Muscle of arm (tissue), 14 donors: ENCODE measurements at places on chromosomes 7 and 10. TPM values are rescaled to one million over a fixed set of nuclear protein-coding genes. Genes with fewer than 3 reads are reported as not detected.
A peak's percentile ranks its signal among the peaks of the same experiment; 100 is the strongest.

EZH2 gene
- polyA plus RNA-seq, result 21.3 TPM

EN2 gene
- 0.37 TPM for polyA plus RNA-seq

PAPOLB gene
- not detected for polyA plus RNA-seq

GRM3 gene
- 0.11 TPM for polyA plus RNA-seq

JCAD gene
- 30.8 TPM for polyA plus RNA-seq

NCF1 gene
- polyA plus RNA-seq, result 1.3 TPM

- no peak for DNase-seq
Measured at GRCh38 chr7:7673240-7673550, 32.6 kb downstream of the UMAD1 start.

DNA sequence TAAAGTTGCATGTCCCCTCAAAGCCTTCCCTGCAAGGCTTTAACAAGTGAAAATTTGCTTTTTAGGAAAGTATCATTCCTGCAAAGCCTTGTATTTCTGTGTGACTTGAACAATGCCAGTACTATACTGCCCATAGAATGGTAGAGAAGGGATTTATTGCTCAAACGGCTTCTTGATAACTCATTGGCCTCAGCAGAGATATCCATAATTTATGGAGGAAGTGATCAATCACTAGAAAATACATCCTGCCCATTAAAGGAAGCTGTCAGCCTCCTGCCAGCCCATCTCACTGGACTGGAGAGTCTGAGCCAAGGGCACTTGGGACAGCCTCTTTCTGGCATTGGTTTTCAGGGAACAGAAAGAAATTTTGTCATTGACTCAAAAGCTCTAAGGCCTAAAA lies 152.6 kb downstream of the XPNPEP1 start:
- no peak for DNase-seq

- DNase-seq, result no peak
Measured at GRCh38 chr10:106992055-106992454, 172.5 kb downstream of the SORCS1 start.

DNA sequence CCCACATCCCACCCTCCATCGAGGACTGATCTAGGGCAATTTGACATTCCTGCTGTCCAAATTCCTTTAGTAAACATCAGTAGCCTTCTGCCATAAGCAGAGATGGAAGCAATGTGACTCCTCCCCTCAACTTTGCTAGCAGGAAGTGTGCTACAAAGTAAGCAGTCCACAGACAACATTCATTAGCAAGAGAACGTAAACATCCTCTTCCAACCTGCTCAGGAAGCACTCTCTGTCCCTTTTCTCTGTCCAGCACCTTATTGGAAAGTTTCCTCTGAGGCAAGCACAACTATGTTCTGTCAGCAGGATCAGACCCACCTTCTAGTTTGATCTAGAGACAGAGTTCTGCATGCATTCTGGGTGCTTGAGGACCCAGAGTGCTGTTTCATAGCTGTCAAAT lies 48.1 kb upstream of the LRGUK start:
- no peak for DNase-seq

DNA sequence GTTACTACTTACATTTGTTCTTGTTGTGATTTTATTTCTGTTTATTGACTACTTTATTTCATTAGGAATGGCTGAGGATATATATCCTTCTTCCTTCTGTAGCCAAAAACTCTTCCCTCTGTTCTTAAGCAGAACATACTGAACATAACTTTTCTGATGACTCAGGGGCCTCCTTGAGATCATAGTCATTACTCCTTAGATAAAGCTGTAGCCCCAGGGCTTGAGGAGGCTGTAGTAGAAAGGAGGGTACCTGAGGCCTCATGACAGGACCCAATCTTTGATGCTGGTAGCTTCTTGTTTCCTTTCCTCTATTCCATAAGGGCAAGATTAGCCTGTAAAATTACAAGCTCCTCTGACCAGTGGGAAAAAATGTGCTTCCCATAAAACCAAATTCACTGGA lies 41.2 kb upstream of the FGFR2 start:
- DNase-seq, result no peak

DNA sequence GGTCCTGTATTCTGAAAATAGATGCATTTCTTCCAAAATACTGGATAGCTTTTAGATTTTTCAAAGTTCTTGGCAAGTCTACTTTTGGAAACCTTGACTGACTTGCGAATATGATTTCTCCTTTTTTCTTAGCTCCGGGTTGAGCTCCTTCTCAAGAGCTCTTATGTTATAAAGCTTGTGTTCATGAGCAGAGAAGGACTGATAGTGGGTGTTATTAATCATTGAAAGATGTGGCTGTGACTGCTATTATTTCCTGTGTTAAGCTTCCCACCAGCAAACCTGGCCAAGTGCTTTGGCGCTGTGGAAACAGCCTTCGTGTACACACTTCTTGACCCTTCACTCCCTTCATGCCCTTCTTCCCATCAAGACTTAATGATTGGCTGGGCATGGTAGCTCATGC lies 98.2 kb downstream of the KIAA1217 start:
- no peak for DNase-seq

GRCh38 chr10:97371696-97372095 lies 29.4 kb downstream of the RRP12 start:
- no peak for DNase-seq

GRCh38 chr10:14253711-14254110 lies 77.0 kb downstream of the FRMD4A start:
- DNase-seq, result no peak

DNA sequence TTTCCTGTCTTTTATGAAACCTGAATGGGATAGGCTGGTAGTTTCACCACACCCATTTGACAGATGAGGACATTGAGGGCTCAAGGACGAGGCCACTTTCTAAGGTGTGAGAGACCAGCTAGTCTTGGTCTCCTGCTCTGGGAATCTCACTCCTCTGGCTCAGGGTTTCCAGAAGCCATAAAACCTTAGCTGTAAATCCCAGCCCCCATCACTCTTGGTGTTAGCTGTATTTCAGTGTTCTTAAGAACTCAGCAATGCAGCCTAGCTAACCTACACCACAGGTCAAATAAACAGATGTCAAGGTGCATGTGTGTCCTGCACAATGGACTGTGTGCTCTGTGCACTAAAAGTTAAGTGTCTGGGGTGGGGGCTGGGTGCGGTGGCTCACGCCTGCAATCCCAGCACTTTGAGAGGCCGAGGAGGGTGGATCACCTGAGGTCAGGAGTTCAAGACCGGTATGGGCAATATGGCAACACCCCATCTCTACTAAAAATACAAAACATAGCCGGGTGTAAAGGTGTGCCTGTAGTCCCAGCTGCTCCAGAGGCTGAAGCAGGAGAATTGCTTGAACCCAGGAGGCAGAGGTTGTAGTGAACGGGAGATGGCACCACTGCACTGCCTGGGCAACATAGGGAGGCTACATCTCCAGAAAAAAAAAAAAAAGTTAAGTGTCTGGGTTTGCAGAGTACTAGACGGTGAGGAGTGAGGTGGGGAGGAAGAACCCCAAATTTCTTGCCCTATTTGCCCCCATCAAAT lies 567 bp upstream of the EPO start:
- no peak for DNase-seq

GRCh38 chr10:21417172-21417712 lies 108.2 kb downstream of the SKIDA1 start:
- no peak for DNase-seq

- no peak for DNase-seq
Measured at GRCh38 chr7:74655324-74655723, 2.2 kb upstream of the GTF2I start.

DNA sequence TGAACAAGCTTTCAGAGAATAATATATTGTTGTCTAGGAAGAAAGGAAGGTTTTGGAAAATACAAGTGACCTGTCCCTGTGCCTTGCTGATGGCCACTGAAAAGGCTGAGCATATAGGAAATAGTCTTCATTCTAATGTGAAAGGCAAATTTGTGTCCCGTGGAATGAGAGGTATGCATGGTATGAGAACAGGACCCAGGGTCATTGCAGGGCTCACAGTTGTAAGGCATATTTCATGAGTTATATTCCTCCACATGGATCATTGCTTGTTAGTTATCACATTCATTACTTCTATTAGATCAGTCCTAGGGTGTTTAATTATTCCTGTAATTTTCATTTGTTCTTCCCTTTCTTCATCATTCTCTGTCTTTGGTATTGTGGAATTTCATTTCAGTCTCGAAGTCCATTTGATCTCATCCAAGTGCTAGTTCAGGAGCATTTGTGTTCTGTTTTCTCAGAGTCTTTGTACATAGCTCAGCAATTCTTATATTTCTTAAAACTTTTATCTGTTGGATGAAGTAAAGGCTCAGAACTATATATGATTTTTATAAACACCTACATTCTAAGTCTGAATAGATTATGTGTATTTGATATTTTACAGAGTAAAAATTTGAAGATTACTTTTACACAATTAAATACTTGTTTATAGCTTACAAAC lies 39.4 kb upstream of the ARHGAP21 start:
- DNase-seq, result no peak

GRCh38 chr10:100341953-100342626 lies 4.9 kb upstream of the SCD start:
- no peak for DNase-seq

- DNase-seq, result no peak
Measured at GRCh38 chr7:90488220-90488619, 18.8 kb downstream of the PTTG1IP2 start.

DNA sequence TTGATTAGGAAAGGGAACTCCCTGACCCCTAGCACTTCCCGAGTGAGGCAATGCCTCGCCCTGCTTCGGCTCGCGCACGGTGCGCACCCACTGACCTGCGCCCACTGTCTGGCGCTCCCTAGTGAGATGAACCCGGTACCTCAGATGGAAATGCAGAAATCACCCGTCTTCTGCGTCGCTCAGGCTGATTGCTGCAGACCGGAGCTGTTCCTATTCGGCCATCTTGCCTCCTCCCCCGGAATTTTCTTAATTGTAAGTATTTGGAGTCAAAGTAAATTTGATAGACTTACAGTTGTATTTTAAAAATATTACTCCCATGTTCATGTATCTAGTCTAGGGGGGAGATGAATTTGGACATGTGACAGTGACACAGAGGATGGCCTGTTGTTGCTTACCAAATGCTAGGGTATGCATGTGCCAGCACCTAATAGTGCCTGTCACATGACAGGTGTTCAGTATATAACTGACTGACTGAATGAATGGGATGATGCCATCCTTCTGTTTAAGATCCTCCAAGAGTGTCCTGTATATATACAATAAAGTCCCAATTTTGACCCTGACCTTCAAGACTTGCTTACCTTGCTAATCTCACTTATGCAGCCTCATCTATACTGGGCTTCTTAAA lies 42.0 kb upstream of the ICA1 start:
- DNase-seq, result no peak

DNA sequence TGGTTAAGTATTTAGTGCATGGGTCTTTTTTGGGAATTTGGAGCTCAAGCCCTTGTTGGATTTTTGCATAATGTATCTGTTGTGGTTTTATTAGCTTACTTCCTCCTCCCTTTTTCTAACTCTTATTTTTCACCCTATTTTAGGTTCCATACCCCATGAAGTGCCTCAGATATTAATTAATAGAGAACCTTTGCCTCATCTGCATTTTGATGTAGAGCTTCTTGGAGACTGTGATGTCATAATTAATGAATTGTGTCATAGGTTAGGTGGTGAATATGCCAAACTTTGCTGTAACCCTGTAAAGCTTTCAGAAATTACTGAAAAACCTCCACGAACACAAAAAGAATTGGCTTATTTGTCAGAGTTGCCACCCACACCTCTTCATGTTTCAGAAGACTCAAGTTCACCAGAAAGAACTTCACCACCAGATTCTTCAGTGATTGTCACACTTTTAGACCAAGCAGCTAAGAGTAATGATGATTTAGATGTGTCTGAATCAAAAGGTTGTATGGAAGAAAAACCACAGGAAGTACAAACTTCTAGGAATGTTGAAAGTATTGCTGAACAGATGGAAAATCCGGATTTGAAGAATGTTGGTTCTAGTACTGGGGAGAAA lies 28.0 kb downstream of the SIRT1 start:
- DNase-seq, result no peak

DNA sequence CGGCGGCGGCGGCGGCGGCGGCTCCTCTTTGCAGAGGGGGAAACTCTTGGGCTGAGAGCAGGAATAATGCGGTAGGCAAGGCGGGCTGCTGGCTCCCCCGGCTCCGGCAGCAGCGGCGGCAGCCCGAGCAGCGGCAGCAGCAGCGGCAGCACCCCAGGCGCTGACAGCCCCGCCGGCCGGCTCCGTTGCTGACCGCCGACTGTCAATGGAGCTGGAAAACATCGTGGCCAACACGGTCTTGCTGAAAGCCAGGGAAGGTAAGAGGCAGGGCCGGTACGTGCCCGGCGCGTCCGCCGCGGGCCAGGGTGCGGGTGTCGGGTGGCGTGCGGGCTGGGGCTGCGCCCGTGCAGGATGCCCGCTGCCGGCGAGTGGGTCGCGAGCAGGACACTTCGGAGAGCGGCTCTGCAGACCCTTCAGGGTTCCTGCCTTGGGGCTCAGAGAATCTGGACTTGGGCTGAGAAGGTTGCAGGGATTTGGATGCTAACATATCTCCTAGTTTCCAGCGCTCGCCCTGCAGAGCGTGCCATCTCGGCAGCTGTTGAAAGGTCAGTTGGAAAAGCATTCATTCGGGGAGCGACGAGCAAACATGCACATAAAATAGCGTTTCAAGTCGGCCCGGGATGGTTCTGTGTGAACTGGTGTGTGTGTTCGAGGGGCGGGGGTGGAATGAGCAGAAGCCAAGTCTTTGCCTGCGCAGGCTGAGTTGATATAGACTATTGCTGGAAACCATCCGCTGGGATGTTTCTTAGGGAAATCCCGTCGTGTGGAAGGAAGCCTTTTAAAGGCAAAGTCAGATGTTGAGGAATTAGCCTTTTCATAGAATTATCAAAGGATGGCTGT lies 562 bp downstream of the GRK5 start:
- DNase-seq, result peak; percentile 70

- DNase-seq, result no peak
Measured at GRCh38 chr10:128024426-128024825, 101.8 kb downstream of the MKI67 start.

DNA sequence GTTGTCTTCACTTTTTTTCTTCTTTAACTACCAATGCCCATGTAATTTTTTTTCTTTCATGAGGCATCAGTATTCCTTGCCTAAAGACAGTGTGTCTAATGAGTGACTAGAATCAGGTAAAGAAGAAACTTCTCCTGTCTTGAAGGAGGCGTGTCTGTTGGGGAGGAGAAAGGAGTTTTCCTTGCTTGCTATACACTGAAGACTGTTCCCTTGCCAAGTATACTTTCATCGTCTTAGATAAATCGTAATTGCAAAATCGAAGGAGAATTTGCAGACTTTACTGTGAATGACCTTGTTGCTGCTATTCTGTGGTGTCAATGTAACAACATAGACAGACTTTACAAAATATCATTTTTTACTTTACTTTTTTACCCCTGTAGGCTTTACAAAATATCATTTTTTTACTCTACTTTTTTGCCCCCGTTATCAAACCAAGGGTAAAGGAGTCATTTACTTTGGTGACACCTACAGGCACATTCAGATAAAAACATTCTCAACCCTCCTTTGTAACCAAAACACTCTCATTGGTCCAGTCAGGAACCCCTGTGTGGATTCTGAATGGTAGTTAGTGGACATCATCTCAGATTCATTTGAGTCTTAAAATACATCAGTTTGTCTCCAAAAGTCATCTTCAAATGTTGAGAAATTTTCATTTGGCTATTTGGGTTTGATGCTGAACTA lies 232.4 kb downstream of the AHR start:
- DNase-seq, result no peak

DNA sequence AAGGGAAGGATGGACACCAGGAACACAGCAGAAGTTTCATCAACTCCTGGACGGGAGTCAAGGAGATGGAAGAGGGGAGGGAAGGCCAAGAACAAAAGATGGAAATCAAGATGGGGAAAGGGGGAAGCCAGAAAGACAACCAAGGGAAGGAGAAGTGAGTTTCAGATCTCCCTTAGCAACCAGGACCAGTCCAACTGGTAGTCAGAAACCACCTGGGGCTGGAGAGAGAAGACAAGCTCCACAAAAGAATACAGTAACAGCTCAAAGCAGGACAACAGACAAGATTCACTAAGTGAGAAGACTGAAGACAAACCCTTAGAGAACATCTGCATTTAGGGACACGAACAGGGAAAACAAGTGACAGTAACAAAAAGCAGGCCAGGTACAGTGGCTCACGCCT lies 30.6 kb downstream of the CDCA7L start:
- DNase-seq, result no peak
